ENCODE measurements at places on chromosomes 1 and 21.

DNA sequence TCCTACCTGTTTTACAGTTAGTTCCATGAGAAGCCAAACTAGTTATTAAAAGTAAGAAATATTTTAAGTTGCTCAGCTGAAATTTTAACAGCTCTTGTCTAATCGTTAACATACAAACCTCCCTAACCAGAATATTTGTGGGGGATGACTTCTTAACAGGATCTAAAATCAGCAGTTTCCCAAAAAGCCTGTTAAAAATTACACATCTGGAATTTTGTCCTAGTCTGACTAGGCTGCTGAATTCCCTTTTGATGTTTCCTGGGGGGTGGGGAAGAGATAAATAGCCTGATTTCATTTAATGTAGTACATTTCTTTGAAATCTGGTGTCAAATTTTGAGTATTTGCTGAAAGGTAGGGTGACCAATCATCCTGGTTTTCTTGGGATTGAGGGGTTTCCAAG is 78.8 kb upstream of the ARHGAP29 start:
- DNase-seq = no peak

GRCh38 chr21:42366292-42367010 is at the start of gene TFF1:
Gene TFF1 (minus strand): TSS chr21:42366535. CDS start chr21:42366495, 40 bp downstream.
- no peak for DNase-seq

DNA sequence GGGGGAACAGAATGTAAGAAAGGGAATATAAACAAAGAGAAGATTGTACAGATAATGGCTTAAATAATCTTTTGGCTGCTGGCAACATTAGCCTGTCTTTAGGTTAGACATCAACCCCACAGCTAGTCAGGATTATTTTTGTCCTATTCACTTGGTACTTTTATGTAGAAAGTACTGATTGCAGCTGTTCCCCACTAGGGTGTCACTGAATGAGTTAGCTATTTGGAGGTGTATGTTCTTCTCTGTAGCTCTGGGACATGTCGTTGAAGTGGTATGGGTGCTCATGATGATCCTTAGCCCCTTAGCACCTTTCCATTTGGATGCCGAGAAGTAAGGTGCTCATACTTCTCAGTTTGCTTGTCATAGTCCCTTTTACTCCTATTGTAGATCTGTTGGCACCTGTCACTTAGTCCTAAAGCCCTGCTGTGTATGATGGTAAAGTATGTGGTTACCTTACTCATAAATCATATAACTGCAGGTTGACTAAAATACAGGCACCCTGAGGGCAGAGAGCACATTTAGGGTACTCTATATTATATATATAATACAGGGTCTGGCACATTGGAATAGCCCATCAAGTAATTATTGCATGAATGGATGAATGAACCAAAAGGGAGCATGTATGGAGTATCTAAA is 64.6 kb downstream of the USP25 start:
- no peak for DNase-seq

- no peak for DNase-seq
Observed at GRCh38 chr1:234721476-234722269, 111.7 kb upstream of the IRF2BP2 start.

GRCh38 chr1:173415490-173415889 is 61.6 kb upstream of the PRDX6 start:
- no peak for DNase-seq

- DNase-seq = no peak
Observed at GRCh38 chr1:203906932-203907331, 45.5 kb downstream of the SNRPE start.

GRCh38 chr1:119266386-119266785 is 102.2 kb upstream of the HAO2 start:
- no peak for DNase-seq

- DNase-seq = no peak
Observed at GRCh38 chr1:41037116-41037903, 15.8 kb upstream of the SLFNL1 start.

DNA sequence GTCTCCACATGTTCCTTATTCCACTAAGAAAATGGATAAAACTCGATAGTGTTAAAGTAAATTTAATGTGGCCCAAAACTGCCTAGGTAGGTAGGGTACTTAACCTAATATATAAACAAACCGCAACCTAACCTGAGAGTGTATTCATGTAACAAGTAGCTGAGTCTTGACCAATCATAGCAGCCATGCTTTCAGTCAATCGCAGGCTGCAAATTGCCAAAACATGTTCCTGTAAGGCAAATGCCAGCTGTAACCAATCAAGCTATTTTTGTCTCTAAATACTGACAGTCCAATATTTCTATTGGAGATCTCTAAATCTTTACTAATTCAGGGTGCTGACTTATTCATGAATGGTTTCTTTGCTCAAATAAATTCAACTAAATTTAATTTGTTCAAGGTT is 3.1 kb upstream of the HMGCS2 start:
- no peak for DNase-seq

- DNase-seq = no peak
Observed at GRCh38 chr1:10685808-10686403, 110.5 kb downstream of the CASZ1 start.

GRCh38 chr1:51948491-51948915 is 42.0 kb downstream of the RAB3B start:
- no peak for DNase-seq

DNA sequence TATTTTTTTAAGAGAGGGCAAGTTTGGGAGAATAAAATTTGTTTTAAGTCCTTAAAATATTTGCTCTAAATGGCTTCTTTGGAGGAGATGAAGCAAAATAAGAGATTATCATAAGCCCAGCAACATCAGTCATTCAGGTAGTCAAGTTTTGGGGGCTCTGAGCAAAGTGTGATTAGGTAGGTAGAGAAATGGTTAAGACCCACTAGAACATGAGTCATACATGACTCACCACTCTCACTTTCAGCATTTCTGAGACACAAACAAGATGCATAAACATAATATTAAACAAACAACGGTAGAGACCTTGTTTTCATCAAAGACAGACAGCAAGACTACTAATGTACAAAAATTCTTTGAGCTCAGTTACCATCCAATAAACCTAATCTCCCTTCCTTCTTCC is 272.2 kb downstream of the LMO4 start:
- no peak for DNase-seq

GRCh38 chr1:94334764-94335163 is 83.4 kb upstream of the ABCD3 start:
- no peak for DNase-seq

DNA sequence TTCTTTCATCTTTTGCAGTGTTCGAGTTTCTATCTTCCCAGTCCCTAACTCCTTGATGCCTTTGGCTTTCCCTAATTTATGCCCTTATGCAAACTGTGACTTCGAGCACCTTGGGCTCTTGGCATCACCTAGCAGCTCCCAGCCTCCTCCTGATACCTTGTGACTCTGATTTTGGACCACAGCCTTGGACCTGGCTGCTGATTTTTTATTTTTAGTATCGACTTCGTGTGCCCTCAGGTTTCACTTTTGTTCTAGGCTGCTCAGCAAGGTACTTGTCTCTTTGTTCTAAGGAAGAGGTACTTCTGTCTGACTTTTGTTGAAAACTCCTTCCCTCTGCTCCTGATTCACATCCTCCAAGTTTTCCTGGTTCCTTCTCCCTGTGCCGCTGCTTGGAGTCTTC is 69.6 kb upstream of the KCNK1 start:
- no peak for DNase-seq

GRCh38 chr1:168607872-168608428 is 31.5 kb downstream of the XCL1 start:
- DNase-seq = no peak

GRCh38 chr1:219500327-219500897 is 112.5 kb downstream of the ZC3H11B start:
- no peak for DNase-seq

- DNase-seq = no peak
Observed at GRCh38 chr1:201633297-201633696, 94.4 kb downstream of the NAV1 start.

DNA sequence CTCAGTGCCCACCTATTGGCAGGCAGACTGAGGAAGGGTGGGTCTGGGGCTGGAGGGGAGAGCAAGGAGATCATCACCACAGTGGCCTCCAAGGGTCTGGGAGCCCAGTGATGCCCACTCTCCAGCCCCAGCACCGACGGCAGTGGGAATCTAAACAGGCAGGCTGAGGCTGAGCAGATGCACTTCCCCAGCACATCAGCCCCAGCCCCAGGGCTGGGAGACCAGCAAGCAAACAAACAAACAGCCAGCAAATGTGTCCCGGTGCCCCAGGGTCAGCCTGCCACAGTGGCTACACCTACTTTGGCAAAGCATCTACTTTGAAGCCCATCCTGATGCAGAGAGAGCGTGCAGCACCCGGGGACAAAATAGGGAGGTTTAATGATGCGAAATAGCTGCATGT is 216.3 kb upstream of the ZC3H12A start:
- DNase-seq = no peak

DNA sequence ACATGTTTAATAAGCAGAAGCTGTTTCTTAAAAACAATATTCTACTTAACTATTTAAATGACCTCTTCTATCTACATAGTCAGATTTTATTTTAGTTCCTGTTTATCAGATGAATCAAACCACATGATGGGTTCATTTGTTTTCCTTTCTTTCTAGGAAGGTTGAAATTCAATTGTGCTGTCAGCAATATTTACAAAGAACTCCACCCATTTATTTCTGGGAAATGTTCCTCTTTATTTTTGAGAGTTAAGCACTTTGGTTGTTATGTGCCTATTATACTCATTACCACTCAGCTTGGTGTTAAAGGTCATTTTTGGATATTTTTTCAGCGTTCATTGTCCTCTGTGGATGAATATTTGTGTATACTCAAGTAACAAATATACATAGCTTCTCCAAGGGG is 84.9 kb downstream of the C4BPA start:
- no peak for DNase-seq

GRCh38 chr21:42213082-42213774 is 5.7 kb upstream of the ABCG1 start:
- no peak for DNase-seq

DNA sequence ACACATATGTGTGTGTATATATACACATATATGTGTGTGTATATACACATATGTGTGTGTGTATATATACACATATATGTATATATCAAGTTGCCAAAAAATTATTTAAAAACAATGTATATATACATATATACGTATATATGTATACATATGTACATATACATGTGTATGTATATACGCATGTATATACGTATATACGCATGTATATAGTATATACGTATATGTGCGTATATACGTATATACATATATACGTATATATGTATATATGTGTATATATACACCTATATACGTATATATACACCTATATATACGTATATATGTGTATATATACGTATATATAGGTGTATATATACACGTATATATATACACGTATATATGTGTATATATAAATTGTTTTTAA is 57.0 kb upstream of the ZNF644 start:
- DNase-seq = no peak

DNA sequence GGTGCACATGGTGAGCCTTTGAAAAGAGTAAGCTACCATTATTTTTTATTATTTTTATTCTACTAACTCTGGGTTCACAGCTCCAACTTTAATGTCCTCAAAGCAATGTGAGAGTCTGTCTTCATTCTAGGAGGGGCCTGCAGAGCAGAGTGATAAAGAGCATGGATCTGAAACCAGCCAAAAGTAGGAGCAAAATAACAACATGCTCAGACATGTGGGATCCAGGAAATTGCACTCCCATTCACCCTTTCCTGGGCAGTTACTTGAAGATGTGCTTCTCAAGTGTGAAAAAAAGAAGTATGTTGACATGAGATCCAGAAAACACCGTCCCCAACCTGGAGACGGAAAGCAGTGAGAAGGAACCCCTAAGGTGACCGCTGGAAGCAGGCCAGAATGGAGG is 8.7 kb upstream of the LIN28A start:
- no peak for DNase-seq

DNA sequence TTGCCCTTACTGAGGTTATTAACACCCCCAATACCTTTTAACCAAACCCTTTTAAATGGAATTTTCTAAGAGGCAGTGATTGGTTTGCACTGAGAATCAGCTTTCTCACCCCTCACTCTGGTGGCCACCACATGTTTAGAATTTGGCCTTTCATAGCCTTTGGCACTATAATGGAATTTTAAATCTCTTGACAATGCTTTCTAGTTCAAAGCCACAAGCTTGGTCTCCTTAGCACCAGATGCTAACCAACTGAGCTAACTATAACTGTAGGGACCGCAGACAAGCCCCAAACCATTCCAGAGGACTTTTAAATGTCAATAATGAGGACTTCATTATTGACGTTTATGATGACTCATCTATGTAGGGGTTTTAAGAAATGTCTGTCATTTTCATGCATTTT is 238.7 kb upstream of the SNX7 start:
- DNase-seq = no peak

DNA sequence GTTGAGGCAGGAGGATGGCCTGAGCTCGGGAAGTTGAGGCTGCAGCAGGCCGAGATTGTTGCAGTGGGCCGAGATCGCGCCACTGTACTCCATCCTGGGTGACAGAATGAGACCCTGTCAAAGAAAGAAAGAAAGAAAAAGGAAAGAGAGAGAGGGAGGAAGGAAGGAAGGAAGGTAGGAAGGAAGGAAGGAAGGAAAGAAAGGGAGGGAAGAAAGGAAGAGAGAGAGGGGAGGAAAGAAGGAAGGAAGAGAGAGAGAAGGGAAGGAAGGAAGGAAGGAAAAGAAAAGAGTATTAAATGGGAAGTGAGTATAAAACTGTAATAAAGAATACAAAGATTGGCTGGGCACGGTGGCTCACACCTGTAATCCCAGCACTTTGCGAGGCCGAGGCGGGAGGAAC is 18.4 kb upstream of the ABL2 start:
- DNase-seq = no peak

DNA sequence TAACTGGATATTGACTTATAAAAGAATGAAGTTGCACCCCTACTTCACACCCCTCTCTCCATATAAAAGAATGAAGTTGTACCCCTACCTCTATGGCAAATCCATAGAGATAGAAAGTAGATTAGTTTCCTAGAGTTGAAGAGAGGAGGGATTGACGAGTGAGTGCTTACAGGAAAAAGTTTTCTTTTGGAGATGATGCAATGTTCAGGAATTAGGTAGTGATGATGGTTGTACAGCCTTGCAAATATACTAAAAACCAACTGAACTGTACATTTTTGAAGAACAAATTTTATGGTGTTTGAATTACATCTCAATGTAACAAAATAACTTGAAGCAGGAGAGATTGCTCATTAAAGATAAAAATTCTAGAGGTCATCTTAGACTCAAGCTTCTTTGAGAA is 272.9 kb downstream of the GPR52 start:
- no peak for DNase-seq

- DNase-seq = no peak
Observed at GRCh38 chr1:39446986-39447567, 44.4 kb upstream of the BMP8A start.

DNA sequence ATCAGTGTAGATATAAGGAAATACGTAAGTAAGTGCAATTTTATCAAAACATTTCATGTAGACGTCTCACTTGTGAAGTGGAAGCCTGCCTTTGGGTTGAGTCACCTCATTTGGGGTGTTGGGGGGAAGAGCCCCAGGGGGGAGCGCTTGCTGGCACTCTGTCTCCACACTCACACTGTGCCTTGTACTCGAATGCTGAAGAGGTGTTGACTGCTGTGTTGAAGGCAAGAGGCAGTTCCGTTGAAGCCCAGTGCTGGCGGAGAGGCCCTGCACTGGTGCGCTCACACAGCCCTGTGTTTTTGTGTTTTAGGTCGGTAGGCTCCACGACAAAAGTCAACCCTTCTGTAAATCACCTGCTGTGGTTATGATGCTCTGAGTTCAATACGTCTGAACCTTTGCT is 131.9 kb upstream of the COL6A1 start:
- DNase-seq = peak; percentile 28

- DNase-seq = no peak
Observed at GRCh38 chr1:23194119-23194984, 22.9 kb downstream of the HTR1D start.

Data from left forelimb (tissue), 1 donor.